Fibroblast of the conjunctiva (primary cell): ENCODE measurements at places on chromosomes 6 and 20.

- no peak for DNase-seq
Observed at GRCh38 chr6:50062051-50062450, 12.3 kb upstream of the DEFB112 start.

DNA sequence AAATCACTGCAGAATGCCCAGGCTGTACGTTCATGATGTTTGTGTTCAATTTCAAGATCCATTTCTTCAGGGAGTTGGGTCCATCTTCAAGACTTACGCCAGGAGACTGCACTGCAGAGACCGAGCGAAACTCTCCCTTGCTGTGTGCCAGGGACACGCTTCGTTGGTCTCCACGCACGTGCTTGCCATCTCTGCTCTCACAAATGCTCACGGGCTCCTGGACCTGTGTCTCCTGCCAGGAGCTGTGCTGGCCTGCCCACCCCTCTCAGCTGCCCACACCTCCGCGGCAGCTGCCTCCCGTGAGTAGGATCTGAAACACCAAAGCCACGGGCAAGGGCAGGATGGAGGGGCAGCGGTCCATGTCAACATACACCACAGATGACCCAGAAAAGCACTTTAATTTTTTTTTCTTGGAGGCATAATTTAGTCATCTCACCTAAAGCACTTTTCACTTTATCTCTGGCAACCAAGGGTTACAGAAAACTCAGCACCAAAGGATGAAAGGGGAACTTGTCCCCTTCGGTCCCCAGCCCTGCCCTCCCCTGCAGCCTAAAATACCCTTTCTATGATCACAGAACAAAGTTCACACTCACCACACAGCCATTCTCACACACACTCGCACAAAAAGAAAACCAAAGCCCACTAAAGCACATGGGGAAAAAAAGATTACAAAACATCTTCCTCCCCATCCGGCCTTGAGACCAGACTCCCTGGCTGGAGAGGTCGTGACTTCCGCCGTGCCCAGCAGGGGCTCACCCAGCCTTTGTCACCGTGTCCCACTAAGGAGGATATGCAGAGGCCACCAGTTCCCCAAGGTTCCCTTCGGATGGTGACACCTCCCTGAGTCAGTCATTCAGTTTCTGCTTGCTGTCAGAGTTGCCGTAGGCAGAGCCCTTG lies 137.9 kb downstream of the AGPAT4 start:
- DNase-seq = no peak

DNA sequence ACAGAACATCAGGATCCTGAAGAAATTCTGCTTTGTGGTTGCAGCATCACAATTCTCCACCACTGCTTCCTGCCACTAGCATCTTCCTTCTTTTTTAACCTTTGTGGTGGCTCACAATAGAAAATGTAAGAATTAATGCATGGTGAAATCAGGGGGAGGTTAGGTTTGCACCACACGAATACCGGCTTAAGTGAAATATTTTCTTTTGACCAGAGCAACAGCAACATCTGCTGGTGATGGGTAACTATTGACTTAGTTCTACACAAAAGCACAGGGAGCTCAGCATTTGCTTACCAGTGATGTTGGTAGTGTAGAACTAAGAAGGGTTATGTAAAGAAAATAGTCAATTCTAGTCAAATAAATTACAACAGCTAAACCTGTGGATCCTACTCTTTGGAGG lies 280.5 kb downstream of the SYNE1 start:
- no peak for DNase-seq

DNA sequence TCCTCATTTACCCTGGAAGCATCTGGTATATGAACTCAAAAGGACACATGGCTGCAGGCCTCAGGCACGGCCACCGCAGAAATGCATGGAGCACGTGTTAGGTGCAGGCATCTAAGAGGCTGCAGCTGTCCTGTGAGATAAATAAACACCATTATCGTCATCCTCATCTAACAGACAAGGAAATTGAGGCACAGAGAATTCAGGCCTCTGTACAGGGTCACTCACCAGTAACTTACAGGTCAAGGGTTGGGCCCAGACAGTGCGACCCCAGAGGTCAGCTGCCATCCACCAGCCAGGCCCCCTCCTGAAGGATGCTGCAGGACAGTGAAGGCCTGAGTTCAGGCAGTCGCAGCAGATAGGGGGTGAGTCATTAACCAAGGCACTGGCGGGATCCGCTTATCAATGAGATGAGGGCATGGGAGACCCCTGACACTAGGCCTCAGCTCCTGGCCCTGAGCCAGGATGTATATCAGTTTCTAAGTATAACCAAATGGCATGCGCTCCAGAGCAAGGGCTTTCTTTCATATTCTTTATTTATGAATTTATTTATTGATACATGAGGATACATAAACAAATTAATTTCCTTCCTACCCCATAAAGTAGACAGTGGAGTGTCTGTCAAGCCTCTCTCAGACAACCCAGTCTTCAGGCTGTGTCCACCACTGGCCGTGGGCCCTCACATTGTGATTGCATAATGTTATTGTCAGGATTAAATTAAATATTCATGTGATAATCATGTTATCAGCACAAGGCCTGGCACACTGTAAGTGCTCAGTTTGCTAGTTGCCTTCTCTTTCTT lies 316.9 kb downstream of the QKI start:
- no peak for DNase-seq

DNA sequence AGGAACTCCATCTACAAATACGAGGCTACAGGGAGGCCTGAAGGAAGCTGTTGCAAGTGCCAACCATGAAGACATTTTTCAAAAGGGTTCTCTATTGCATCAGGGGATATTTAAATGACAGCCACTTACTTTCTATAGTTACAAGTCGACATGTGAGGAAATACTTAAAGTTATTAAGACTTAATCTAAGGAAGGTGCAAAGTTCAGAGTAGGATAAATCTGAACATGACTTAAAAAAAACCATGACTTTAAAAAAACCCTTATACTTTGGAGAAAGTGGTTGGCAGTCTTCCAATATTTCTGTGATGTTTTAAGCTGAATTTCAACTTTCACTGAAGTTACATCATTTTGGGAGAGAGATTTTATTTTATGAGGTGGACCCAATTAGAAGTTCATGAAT lies 56.3 kb upstream of the EMILIN3 start:
- peak; percentile 35 for DNase-seq

GRCh38 chr20:53364646-53365045 lies 229.0 kb downstream of the ZNF217 start:
- DNase-seq = no peak

DNA sequence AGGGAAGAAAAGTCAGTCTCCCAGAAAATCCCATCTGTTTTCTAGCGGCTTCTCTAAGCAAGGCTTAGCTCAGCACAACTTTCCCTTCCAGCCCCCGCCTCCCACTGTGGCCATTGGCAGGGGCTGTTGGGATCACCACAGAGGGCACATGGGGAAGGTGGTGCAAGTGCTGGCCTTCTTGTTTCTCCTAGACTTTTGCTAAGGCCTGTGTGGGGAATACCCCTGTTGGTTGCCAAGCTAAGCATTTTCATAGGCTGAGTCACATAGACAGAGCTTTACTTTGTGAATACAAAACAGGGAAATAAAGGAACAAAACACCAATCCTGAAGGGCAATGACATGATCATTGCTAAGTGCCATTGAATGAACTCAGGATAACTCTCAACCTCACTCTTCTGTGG lies 32.4 kb upstream of the TIAM2 start:
- peak; percentile 74 for DNase-seq

DNA sequence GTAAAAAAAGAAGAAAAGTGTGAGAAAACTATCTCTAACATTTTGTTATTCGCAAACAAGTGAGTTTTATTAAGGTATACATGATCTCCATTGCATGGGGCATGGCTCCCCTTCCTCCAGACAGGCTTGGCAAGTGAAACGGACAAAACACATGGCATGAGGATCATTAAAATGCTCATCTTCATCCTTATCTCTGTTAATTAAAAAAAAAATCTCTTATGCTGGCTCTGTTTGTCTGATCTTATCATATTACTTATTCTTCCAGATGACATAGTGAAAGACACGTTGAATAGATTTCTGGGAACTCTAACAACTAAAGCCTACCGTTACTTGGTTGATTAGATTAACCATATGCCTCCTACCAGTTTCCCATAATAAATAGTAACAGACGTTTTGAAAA lies 89.4 kb downstream of the CLVS2 start:
- no peak for DNase-seq

GRCh38 chr6:140156131-140156530 lies 781.7 kb upstream of the CITED2 start:
- DNase-seq = no peak
